ENCODE measurements at places on chromosomes 13 and 19.

- DNase-seq = no peak
These were observed 2.3 kb downstream of the SLC5A5 start for GRCh38 chr19:17873786-17874757.

- DNase-seq = no peak
These were observed 26.8 kb downstream of the ZNF627 start for GRCh38 chr19:11624069-11624463.

GRCh38 chr19:50326101-50326664 lies 3.0 kb downstream of the KCNC3 start:
- no peak for DNase-seq

GRCh38 chr13:37074703-37075102 lies 15.2 kb upstream of the SUPT20H start:
- no peak for DNase-seq

DNA sequence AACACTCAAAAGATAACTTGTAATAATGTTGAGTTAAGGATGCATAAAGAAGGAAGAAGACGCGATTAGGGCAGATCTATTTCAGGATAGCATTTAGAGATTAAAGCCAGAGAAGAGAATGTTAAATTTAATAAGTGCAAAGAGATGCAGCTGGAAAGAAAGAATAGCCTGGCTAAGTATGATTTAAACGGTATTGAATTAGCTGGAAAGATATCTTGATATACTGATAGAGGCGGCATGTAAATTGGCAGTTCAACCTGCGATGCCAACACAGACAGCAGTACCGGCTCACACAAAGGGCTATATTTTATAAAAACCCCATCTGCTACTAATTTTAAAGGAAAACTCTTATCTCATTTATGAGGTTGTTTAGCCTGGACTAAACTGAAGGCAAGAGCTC lies 121.4 kb downstream of the ENOX1 start:
- DNase-seq = no peak

GRCh38 chr19:51098365-51099046 lies 9.7 kb downstream of the CTU1 start:
- DNase-seq = no peak

GRCh38 chr19:13553880-13554400 lies 47.7 kb upstream of the CACNA1A start:
- no peak for DNase-seq

DNA sequence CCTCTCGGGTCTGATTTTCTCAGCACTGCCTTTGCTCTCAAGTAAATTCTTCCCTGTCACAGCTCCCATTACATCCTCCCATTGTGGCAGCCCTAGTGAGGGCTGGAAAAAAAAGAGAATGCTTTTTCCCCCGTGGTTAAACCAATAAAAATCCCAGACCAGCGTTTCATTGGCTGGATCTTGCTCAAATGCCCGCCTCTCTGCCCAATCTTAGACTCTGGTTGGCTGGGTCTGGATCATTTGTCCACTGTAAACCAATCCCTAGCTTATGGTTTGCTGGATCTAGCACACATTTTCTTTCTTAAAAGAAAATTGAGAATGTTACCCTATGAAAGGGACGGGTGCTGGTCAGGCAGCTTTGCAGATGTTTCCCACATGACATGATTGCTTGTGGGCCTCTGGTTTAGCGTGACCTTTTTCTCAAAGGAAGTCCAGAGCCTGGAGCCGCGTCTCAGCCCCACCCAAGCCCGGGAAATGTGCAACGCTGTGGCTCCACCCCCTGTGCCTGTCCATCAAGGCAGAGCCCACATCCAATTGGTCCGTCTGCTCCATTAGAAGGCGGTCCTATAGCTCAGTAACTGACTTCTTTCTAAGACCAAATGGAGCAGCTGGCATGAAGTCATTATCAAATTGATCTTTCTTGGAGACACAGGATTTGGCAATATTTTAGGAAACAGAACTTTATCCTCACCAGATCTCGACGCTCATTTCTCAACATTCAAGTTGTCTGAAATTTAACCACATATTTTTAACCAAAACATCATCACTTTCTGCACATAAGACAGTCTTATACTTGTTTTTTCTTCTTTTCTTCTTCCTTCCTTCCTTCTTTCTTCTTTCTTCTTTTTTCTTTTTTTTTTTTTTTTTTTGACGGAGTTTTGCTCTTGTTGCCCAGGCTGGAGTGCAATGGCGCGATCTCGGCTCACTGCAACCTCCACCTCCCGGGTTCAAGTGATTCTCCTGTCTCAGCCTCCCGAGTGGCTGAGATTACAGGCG lies 2.6 kb upstream of the MCEMP1 start:
- DNase-seq = no peak

- peak; percentile 69 for DNase-seq
These were observed 378.4 kb downstream of the KCNRG start for GRCh38 chr13:50393628-50394027.

GRCh38 chr13:57832187-57832586 lies 200.6 kb downstream of the PCDH17 start:
- no peak for DNase-seq

GRCh38 chr19:45049073-45049736 lies 10.4 kb downstream of the CLASRP start:
- no peak for DNase-seq

DNA sequence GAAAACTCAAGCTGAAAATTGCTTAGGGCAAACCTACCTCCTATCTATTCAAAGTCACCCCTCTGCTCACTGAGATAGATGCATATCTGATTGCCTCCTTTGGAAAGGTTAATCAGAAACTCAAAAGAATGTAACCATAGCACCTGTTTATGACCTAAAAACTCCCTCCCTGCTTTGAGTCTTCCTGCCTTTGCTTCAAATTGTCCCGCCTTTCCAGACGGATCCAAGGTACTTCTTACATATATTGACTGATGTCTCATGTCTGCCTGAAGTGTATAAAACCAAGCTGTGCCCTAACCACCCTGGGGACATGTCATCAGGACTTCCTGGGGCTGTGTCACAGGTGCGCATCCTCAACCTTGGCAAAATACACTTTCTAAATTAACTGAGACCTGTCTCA lies 118.6 kb downstream of the TBC1D4 start:
- no peak for DNase-seq

GRCh38 chr13:99655351-99656091 lies 154.2 kb downstream of the TM9SF2 start:
- DNase-seq = no peak

- DNase-seq = peak; percentile 39
These were observed 759 bp downstream of the RB1 start for GRCh38 chr13:48304143-48304876.

DNA sequence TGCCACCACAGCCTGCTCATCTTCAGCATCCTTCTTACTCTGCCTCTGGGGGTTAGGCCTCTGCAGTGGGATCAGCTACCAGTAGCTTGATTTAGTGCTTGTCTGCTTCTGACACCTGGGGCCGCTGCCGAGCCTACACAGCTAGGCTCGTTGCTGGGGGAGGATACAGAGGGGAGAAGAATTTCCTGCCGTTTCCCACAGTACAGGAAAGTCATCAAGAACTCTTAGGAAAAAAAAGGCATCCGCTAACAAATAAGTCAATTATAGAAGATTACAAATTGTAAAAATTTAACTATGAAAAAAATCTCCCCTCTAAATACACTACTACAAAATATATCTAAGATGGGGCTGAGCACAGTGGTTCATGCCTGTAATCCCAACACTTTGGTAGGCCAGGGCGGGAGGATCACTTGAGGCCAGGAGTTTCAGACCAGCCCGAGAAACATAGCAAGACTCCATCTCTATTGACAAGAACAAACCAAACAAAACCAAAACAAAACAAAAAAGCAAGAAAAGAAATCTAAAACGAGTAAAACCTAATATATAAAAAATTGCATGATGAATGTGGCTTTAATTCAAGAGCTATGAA lies 26.7 kb downstream of the LATS2 start:
- DNase-seq = no peak

DNA sequence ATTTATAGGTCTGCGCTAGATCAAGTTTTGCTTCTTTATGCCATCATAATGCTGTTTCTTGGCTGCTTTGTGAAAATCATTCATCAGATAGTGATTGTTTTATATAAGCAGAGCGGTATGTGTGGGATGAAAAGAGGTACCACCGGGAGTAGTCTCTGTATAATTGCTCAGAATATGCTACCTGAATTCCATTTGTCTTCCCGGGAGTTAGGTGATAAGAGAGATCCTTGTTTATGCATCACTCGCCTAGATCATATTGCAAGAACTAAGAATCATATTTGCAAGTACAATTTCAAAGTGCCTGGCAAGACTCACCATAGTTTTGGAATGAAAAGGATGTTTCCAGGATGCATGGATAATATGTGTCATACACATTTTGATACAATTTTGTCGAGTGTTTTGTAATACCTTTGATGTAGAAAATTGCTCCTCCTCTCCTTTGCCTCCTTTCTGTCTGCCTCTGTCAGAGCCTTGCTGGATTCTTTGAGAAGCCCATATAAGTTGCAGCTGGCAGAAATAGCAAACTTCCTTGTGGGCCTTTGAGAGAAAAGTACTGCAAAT lies 1306.0 kb upstream of the SLC10A2 start:
- no peak for DNase-seq

- DNase-seq = no peak
These were observed 749 bp upstream of the CPT1C start for GRCh38 chr19:49690079-49690655.

GRCh38 chr13:97257800-97258799 lies 36.0 kb downstream of the MBNL2 start:
- DNase-seq = no peak

DNA sequence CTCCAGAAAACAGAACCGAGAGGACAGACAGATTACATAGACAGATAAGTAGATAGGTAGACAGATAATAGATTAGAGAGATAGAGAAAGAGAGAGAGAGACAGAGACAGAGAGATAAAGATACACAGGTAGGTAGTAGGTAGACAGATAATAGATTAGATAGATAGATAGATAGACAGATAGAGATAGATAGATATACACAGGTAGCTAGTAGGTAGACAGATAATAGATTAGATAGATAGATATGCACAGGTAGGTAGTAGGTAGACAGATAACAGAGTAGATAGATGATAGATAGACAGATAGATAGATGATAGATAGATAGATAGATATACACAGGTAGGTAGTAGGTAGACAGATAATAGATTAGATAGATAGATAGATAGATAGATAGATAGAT lies 10.1 kb downstream of the FFAR2 start:
- no peak for DNase-seq

DNA sequence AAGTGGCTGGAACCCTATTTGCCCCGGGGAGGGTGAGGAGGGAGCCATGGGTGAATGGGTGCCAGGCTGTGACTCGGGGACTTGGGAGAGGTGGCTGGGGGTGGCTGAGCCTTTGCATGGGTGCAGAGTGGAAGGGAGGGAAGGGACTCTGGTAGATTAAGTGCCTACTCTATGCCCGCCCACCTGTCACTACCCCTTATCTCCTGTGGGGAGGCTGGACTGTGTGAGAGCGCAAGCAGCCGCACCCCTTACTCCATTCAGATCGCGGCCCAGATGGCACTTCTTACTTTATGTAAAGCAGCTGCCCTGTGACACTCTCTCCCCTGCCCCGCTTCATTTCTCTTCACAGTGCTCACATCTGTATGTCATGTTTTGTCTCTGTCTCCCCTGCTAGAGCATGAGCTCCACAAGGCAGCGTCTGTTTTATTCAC lies 2.9 kb downstream of the KASH5 start:
- DNase-seq = no peak

GRCh38 chr19:8459520-8460270 lies 14.9 kb downstream of the HNRNPM start:
- DNase-seq = no peak

Data from thymus (tissue), 14 donors.